ENCODE measurements at places on chromosomes 5 and 9.

GRCh38 chr5:73654819-73655318, 28.9 kb downstream of the ARHGEF28 start:
- DNase-seq = no peak

DNA sequence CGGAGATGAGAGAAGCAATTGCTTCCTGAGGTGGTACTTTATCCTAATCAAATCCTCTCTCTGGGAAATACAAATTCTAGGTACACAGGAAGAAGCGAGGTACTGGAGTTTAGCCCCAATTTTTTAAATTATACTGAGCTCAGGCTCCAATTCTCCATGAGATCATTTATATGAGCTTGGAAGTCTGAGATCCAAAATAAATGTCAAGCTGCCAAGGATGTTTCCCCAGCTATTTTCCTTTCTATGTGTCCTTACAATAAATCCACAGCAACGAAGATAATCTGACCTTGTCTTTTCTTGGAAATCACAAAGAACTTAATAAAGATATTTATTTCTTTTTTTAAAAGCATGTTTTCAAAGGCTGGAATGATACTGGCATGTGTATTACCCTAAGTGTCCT, 597.3 kb downstream of the GABRG2 start:
- no peak for DNase-seq

- DNase-seq = no peak
Measured at GRCh38 chr5:116650544-116650943, 75.9 kb upstream of the SEMA6A start.

- no peak for DNase-seq
Measured at GRCh38 chr9:16918920-16919319, 48.5 kb upstream of the BNC2 start.

GRCh38 chr5:169182797-169183196, 118.1 kb downstream of the SLIT3 start:
- no peak for DNase-seq

GRCh38 chr9:116391306-116391900, 237.8 kb downstream of the PAPPA start:
- DNase-seq = no peak

- DNase-seq = peak; percentile 77
Measured at GRCh38 chr9:120909904-120910303, 16.7 kb downstream of the TRAF1 start.

GRCh38 chr5:151252762-151253604, at the start of gene GM2A:
Gene GM2A, plus strand, starts transcription at chr5:151253185. Its CDS starts 32 bp downstream, at chr5:151253217.
- peak; percentile 100 for DNase-seq

GRCh38 chr9:91341258-91341746, 20.4 kb downstream of the AUH start:
- DNase-seq = peak; percentile 11

- no peak for DNase-seq
Measured at GRCh38 chr5:81140441-81140840, 92.7 kb upstream of the CKMT2 start.

DNA sequence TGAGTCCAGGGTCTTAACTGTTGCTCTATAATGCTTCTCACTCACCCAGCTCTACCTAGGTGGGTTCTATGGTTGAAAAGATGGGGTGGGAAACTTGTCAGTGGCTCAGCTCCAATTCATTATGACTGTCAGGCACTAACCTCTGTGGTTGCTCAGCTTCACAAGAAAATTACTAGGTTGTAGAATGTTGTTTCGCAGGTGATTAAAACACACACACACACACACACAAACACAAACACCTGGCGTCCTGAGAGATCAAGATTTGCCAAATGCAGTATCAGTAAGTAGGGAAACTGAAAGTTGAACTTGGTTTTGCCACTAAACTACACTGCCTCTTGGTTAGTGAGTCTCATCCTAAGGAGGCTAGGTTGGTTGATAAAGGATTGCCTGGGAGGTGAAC, 2.8 kb downstream of the MCCC2 start:
- DNase-seq = peak; percentile 43

GRCh38 chr5:59758566-59758965, 135.0 kb downstream of the PDE4D start:
- no peak for DNase-seq

GRCh38 chr5:84057211-84057610, 327.5 kb downstream of the EDIL3 start:
- DNase-seq = no peak

DNA sequence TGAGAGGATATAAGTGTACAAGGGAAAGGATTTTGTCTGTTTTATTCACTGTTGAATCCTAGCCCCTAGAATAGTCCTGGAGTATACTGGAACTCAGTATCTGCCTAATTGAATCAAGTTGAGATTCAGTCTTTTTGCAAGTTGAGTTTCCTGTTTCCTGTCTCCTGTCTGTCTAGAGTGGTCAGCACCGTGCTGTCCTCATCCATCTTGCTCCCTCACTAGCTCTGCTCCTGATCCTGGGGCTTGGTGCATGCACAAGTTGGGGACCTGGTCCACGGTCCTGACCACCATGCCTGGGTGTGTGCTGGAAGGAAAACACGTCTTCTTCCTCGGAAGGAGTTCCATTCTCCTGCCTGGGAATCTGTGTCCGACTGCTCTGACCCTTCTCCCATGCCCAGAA, 3.2 kb downstream of the IL5 start:
- DNase-seq = no peak

GRCh38 chr9:119148855-119149254, 220.4 kb downstream of the BRINP1 start:
- no peak for DNase-seq

DNA sequence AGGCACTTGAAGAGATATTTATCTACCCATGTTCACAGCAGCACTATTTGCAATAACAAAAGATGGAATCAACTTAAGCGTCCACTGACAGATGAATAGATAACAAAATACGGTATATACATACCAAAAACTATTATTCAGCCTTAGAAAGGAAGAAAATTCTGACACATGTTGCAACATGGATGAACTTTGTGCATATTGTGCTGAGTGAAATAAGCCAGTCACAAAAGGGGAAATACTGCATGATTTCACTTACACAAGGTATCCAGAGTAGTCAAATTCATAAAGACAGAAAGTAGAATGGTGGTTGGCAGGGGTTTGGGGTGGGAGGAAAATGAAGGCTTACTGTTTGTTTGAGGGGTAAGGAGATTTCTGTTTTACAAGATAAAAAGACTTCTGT, 66.0 kb downstream of the FBN2 start:
- no peak for DNase-seq

- no peak for DNase-seq
Measured at GRCh38 chr9:133892193-133892920, 99.8 kb downstream of the VAV2 start.

DNA sequence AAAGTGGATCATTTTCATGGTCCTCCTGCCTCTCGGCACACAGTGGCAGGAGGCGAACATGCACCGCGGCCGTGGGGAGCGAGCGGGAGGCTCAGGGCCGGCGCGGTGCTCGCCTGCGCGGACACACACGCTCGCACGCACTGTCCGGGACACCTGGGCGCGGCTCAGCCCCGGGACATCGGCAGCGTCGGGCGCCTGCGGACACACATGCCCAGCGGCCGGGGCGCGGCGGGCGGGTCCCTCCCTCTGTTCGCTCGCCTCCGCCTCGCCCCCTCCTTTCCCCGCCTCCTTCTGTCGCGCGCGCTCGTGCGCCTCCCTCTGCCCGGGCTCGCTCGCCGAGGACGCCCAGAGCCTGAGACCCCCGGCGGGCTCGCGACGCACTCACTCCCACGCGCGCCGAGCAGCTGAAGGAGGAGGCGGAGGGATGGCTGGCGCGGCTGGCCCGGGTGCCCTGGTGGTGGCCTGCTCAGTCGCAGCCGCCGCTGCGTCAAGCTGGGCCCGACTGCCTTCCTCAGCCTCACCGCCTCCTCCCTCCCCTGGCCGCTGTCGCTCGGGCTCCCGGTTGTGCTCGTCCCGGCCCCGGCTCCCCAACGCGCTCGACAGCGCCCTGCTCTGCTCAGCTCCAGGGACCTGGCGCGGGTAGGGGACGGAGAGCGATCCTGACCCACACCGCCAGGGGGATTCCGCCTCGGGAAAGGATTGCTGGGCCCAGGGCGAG, at the start of gene FRMD3:
TSS of gene FRMD3 (minus strand) at position 230 of the 718 bp plus-strand sequence. CDS start at position 60, 170 bp downstream.
- peak; percentile 44 for DNase-seq

DNA sequence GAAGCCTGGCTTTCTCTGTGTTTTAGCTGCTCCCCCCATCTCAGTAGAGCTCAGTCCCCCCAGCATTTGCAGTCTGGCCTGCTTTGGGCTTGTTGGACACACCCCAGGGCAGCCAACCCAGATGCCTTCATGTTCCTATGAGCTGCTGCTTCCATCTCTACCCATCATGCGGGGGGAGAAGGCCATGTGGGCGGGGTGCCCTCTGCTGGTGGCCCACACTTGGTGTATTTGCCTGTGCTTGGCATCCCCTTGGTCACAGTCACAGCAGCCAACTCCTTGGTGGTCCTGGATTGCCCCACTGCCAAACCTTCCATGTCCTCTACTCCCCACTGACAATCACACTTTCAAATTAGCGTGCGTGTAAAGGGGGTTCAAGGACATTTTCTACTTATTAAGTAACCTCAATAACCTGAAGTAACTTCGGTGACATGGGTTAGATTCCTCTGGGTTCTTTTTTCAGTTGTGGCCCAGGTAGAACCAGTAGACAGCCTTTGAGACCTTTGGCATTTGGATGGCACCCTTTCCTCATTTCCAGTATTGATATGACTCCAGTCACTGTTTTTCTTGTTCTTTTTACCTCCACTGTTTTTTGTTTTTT, 42.8 kb downstream of the SNX30 start:
- peak; percentile 84 for DNase-seq

GRCh38 chr9:29806937-29807618, 2233.8 kb upstream of the C9orf72 start:
- no peak for DNase-seq

DNA sequence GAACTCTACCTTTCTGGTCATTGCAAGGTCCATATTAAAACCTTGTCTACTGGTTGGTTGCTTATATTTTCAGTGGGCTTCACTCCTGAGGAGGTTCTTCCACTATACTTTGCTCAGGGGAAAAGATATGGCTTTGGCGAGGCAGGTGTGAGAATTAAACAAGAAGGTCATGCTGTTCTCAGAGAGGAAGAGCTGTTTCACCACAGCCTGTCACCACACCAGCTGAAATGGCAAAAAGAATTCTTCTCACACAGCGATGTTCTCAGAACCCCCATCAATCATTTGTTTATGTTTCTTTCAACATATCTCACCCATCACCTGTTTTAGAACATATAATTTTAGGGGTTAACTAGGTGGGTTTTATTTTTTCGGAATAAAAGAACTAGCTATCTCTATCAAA, 38.6 kb downstream of the CAPSL start:
- DNase-seq = peak; percentile 59

DNA sequence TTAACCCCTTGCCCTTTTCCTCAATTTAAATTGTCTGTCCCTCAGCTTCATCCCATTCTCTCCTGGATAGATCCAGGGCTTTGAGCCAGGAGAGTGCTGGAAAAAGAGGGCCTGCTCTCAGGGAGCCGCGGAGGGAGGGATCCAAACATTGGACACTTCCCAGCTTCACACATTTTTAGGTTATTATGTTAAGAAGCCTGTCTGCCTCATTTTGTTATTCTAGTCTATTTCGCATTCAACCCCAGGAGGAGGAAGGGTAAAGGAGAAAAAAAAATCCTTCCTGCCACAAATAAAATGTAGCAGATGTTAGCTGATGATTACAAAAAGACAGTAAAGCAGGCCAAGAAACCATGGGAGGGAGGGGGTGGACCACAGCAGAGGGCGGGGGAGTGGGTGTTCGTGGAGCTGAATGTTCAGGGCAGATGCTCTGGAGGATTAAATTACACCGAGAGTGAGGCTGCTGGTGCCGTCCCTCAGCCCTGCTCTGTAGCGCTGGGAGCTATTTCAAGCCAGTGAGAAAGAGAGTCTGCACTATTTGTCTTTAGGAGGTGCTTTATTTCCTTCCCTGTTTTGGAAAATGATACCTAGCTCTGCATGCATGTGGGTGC, 60.6 kb upstream of the ZFR start:
- no peak for DNase-seq

DNA sequence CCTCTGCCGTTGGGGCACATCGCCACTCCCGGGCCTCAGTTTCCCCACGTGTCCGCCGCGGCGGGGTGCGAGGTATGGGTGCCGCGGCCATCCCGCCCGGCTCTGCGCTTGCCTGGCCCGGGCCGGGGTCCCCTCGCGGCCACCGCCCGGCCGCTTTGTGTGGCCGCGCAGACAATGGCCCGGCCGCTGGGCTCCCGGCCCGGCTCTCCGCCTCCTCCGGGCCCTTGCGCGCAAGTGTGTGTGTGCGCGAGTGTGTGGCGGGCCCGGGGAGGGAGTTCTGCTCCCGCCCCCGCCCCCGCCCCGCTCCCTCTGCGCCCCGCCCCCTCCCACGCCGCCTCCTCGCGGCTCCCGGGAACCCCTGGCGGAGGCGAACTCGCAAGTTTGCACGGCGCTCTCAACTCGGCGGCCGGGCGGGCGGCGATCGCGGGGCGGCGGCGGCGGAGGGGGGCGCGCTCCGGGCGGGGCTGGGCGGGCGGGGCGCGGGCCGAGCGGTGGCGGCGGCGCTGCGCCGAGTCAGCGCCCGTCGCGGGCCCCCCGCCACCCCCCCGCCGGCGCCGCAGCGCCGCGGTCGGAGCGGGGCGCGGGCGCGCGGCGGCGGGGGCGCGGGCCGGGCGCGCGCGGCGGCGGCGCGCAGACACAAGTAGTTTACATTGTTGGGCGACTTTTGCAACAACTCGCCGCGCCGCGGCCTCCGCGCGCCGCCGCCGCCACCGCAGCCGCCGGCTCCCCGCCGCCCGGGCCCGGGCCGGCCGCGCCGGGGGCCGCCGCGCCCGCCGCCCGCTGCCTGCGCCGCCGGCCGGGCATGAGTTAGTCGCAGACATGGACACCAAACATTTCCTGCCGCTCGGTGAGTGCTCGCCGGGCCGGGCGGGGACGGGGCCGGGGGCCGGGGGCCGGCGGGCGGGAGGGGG, at the start of gene RXRA:
TSS of gene RXRA (plus strand) at position 643 of the 911 bp plus-strand sequence. CDS start at position 820, 177 bp downstream.
- DNase-seq = peak; percentile 23

GRCh38 chr9:104386013-104386412, 118.0 kb upstream of the OR13F1 start:
- no peak for DNase-seq

GRCh38 chr5:9480499-9480898, 65.4 kb downstream of the SEMA5A start:
- no peak for DNase-seq

DNA sequence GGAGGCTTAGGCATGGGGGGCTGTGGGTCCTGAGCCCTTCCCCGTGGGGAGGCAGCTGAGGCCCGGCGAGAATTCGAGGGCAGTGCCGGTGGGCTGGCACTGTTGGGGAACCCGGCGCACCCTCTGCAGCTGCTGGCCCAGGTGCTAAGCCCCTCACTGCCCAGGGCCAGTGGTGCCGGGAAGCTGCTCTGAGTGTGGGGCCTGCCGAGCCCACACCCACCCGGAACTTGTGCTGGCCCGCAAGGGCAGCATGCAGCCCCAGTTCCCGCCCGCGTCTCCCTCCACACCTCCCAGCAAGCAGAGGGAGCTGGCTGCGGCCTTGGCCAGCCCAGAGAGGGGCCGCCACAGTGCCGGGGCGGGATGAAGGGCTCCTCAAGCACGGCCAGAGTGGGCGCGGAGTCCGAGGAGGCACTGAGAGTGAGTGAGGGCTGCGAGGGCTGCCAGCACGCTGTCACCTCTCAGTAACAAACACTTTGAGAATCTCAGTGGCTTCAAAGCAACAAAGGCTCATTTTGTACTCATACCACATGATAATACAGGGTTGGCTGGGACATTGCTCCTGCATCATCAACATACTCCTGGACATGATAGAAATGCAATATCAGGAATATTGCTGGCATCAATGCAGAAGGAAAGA, 265.7 kb upstream of the ANKRD55 start:
- no peak for DNase-seq

- DNase-seq = no peak
Measured at GRCh38 chr5:11684607-11685006, 219.6 kb downstream of the CTNND2 start.

GRCh38 chr9:86519066-86519615, 164.9 kb upstream of the TUT7 start:
- DNase-seq = no peak

- no peak for DNase-seq
Measured at GRCh38 chr5:109645707-109646192, 44.0 kb upstream of the MAN2A1 start.
